ENCODE measurements at places on chromosomes 3 and 15.

DNA sequence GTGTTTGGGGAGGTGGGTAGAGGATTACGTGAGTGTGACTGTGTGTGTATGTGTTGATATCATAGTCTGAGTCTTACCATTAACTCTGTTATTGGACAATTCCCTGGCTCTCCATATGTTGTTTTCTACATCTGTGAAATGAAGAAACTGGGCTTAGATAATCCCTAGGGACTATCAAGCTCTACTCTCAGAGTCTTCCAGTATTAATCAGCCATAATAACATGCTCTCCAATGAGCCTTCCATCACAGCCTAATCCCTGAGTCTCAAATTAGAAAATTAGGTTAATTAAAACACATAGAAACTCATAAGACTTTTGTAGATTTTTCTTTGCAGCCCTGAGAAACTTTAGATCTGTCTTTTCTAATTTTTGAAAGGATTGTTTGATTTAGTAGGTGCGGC lies 404.2 kb upstream of the RARB start:
- no peak for DNase-seq

DNA sequence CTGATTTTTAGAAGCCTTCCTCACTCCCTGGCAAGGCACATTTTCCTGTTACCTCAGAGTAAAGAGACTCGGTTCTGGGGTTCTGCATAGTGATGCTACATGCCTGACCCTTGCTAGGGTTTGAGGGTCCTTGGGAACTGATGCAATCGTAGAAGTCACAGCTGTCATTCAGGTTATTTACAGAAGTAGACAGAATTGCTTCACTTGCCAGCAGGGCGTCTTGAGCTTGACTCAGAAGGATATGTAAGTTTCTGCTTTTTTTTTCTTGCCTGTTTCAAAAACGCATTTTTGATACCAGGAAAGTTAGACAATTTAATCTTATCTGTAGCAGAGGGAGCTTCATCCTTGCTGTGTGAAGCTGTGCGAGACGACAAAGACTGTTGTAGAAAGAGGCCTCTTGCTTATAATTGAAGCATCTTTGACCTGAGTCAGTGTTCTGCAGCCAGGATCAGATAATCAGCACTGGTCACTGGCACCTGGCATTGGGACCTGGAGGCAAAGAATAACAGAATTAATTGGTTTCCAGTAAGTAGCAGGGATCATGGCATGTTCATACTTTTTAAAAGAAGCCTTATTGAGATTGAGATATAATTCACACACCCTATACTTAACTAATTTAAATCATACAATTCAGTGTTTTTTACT lies 24.8 kb downstream of the CACNA1D start:
- DNase-seq: no peak

GRCh38 chr3:5231487-5231886 lies 44.0 kb downstream of the EDEM1 start:
- DNase-seq: no peak

DNA sequence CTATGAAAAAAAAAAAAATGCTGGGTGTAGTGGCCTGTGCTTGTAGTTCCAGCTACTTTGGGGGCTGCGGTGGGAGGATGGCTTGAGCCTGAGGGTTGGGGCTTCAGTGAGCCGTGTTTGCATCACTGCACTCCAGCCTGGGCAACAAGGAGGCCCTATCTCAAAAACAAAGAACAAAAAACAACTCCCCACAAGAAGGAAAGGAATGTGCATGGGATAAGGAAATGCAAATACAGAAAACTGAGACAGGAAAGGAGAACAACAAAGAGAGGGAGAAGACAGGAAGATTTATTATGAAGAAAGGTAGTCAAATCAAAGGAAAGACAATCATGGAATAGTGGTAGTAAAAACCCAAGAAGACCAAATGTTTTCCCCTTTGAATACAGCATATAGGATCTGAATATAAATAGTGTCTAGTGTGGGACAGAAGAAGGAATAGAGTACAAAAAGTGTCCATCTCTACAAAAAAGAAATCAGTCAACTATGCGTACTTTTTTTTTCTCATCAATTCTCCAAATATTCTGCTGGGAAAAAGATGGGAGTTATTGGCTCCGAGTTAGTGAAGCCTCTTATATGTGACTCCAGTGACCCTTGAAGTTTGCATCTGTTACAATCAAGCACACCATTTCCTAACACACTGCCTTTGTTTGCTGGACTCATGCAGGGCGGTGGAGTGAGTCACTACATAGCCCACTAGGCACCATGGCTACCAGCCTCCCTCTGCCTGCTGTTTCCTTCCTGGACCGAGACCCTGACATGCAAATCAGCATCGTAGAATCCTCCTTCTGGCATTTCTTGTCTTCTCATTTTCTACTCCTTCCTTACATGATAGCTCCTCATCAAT lies 101.2 kb upstream of the PTX3 start:
- no peak for DNase-seq

GRCh38 chr3:85567071-85567676 lies 608.4 kb downstream of the CADM2 start:
- no peak for DNase-seq

DNA sequence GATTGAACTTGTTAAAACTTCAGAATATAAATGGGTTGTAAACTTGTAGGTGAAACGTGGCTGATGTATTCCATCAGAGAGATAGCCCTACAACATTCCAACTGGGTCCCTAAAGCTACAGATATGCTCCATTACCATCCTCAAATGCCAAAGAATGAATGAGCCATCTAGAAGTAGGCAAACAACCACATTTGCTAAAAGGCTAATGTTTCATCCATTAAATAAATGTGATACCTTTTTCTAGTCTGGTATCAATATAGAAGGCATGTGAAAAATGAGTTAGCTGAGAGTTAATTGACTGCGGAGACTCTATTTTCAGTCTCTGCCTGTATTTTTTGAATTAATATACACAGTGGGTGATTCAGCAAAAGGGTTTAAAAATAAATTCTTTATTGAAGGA lies 203.8 kb downstream of the RBMS3 start:
- no peak for DNase-seq

DNA sequence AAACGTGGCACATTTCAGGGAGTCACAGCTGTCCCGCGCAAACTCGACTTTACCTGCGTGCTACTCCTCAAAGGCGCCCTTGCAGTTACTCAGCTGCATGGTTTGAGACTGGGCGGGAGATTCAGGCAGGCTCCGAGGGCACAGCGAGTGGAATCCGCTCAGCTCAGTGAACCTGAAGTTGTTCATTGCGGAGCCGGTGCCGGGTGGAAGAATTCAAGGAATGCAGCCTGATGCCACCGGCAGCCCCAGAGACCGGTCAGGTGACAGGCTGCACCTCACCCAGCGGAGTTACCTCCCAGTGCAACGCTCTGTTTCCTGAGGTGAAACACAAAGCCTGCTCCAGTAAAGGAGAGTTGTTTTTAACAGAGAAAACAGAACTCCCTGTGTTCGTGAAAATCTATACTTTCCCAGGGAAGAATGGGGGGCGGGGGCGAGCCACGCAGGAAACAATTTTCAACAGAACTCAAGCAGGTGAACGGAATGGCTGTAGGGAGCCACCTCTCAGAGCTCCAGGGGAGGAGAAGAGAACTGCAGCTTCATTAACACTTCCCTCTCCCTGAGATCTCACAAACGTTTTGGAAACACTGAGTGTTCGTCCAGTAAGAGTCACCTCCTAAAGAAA lies 3.8 kb downstream of the VEPH1 start:
- DNase-seq: no peak

DNA sequence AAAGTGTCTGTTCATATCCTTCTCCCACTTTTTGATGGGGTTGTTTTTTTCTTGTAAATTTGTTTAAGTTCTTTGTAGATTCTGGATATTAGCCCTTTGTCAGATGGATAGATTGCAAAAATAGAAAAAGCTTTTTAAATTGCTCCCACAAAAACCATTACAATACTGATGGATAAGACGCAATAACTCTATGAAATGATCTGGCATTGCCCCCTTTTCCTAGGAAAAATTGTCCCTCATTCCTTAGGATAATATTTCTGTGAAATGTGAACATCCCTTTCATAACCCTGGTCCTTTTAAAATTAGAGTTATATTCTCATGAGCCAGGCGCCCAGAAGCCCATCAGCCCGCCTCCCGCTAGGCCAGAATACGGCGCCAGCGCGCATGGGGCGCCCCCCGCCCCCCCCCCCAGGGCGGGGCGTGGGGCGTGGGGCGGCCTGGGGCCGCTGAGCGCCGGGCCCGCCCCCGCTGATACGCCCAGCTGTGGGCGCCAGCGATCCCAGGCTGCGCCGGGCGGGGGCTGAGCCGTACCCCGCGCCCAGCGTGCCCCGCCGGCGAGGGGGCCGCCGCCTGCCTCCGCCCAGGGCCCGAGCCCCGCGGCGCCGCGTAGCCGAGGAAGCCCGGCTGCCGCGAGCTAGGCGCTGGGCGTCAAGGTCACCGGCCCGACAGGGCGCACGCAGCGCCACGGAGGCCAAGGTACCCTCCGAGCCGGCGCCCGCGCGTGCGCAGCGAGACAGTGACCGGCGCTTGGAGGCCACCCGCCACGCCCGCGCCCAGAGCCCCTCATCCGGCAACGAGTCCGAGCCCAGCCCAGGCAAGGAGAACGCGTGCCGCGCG lies 11.1 kb upstream of the ROPN1B start:
- no peak for DNase-seq

GRCh38 chr15:90343302-90343790 lies 8.7 kb upstream of the ZNF774 start:
- no peak for DNase-seq

DNA sequence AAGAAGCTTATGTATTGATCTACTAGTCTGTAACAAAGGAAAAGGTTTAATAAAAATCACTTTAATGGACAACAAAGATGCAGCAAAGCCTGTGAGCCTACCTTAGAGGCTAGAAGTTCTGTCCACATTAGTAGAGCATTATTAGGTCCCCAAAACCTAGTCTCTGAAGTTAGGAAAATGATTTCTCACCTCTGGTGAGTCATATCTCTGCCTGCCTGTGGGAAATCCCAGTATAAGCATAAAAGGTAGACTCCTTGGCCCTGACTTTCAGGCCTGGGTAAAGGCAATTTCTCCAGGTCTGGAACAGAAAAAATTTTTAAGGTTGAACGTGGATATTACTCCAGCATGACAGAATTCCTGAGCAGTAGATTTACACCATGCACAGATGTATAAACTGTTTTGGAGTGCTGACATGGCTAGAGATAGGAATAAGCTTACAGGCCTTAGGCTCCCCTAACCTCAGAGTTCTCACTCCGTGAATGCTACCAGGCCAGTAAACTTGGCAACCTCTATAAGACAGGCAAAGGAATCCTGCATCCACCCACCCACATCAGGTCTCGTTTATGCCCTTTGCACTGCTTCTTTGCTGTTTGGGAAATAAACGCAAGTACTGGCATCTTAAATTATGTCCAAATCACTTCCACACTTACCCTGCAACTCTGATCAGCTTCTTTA lies 104.1 kb downstream of the SERPINI1 start:
- no peak for DNase-seq

GRCh38 chr3:47635536-47635935 lies 56.9 kb upstream of the CSPG5 start:
- DNase-seq: no peak

DNA sequence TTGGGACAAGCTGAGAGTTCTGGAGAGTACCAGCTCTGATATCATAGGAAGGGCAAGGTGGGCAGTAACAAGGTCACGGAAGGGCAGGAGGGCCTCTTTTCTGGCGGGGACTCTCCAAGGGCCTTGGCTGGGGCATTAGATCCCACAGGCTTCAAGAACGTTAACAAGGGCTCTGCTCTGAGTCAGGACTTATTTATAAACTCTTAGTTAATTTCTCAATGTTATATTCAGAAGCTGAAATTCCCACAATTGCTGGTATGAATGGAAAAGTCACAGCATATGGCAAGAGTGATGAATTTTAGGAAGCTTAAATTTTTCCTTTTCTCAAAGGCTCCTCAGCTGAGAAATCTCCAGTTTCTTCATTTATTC lies 320.2 kb upstream of the TBC1D5 start:
- no peak for DNase-seq

DNA sequence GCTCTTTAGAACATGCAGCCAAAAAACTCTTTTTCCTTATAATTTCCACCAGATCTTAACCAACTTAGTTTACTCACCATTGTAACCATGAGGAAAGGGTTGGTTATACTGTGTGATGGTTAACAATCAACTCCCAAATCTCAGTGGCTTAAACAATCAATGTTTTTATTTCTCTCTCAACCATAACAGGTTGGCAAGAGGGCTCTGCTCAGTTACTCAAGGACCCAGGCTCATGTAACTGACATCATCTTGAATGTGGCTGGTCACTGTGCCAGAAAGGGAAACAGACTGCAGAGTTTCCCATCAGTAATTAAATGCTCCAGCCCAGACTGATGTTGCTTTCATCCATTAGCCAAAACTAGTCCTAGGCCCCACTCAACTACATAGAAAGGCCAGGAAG lies 69.0 kb downstream of the ANKRD28 start:
- DNase-seq: no peak

- no peak for DNase-seq
These were observed 33.0 kb upstream of the DENND4A start for GRCh38 chr15:65824941-65825544.

GRCh38 chr3:194572143-194572789 lies 61.0 kb downstream of the TMEM44 start:
- DNase-seq: no peak

GRCh38 chr3:181369637-181370036 lies 342.1 kb upstream of the SOX2 start:
- DNase-seq: no peak

- DNase-seq: no peak
These were observed 153.4 kb downstream of the CBLB start for GRCh38 chr3:105715372-105715771.

- no peak for DNase-seq
These were observed 5.8 kb downstream of the XCR1 start for GRCh38 chr3:46021516-46021915.

GRCh38 chr15:43483297-43484128 lies 9.4 kb downstream of the TP53BP1 start:
- DNase-seq: no peak

DNA sequence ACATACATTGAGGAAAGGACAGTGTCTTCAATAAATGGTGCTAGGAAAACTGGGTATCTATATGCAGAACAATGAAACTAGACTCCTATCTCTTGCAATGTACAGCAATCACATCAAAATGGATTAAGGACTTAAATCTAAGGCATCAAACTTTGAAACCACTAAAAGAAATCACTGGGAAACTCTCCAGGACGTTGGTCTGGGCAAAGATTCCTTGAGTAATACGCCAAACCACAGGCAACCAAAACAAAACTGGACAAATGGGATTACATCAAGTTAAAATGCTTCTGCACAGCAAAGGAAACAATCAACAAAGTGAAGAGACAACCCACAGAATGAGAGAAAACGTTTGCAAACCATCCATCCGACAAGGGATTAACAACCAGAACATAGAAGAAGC lies 14.5 kb downstream of the LAMP3 start:
- DNase-seq: no peak

- no peak for DNase-seq
These were observed 24.3 kb upstream of the RPL14 start for GRCh38 chr3:40432793-40433192.

Data from activated gamma-delta T cell (primary cell).